NCI-H2081 (cell line): ENCODE measurements at places on chromosomes 6 and 20.

DNA sequence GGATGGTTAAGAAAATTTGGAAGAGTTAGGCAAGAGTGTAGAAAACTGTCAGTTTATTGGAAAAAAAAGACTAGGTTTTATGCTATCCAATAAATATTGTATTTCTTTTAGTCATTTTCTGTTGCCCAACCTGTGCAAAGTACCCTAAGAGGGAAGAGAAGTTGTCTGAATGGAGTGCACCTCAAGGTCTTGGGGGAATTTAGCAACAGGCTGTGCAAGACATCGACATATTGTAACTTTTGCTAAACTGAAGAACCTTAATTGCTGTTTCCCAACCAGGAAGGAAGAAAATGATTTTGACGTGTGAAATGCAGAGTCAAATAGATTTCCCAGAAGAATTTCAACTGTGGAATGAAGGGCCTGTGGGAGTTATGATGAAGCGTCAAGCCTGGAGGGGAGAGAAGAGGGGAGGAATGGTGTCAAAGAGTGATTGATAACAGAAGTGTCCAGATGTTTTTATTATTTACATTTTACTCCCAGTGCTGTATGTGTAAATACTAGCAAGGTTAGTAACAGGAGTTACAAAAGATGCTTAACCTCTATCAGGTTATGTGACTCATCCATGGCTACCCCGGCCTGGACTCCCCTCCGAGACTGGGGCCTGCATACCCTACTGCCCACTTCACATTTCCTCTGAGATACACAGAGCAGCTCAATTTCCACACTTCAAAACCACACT lies 246.8 kb downstream of the MYLK4 start:
- DNase-seq, result no peak

DNA sequence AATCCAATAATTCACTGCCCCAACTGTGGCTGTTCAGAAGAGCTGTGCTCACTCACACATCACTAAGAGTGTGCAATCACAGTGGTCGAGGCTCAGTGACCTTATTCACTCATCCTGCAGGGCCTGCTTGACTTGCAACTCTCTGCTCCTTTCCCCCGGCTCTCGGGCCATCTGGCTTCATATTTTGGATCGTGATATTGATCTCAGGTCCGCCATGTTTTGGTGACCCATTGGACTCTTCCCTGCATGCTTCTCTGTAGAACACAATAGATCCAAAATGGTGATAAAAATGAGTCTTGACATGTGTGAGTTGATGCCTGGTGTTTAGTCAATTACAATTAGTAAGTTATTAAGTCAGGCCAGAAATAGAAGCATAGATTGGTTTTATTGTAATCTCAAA lies 313.9 kb upstream of the SOX4 start:
- no peak for DNase-seq

- DNase-seq, result no peak
Measured at GRCh38 chr6:99471638-99472037, 43.6 kb downstream of the USP45 start.

DNA sequence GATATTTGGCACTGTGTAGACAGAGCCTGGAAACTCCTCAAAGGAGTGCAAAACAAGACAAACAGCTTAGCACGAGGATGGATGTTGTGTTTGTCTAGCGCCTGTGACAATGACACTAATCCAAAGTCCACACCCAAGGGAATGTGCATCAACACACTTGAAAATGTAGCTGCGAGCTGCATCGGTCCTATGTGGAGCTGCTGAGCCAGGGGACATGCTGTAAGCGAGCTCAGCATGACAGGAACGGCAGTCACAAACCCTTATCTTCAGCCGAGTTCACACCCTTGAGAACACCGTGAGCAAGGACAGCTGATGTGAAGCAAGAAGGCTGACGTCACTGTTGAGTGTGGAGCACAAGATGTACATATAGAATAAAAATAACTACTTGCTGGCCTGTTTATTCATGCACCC lies 684.3 kb downstream of the QKI start:
- no peak for DNase-seq

GRCh38 chr6:150299873-150300485 lies 68.8 kb upstream of the IYD start:
- no peak for DNase-seq

DNA sequence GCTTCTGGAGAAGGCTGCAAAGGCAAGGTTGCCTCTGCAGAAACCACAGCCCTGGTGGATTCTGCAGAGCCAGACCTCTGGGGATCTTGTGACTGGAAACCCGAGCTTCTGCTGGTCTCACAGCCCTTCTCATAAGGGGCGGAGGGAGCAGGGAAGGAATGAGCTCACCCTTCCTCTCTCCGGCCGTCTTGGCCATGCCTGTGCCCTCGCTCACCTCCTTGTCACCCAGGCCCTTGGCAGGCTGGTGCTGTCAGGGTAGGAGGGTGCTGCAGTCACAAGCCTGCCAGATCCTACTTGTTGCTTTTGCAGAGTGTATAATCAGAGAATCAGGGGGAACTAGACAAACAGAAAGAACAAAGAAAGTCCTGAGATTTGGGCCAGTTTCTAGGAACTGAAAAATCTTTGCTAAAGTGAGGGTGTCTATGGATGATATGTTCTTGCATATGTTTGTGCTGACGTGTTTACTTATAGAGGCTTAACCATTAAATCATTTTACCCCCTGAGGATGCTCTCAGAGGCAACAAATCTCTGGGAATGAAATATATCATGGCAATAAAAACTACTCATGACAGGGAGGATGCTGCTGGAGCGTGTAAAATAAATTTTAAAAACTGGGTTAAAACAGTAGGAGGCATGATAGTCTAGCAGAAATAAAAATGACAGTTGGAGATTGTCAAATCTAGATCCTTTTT lies 244.9 kb upstream of the SOX4 start:
- DNase-seq, result peak; percentile 42

GRCh38 chr6:47133230-47134000 lies 91.3 kb upstream of the ADGRF1 start:
- DNase-seq, result no peak

- no peak for DNase-seq
Measured at GRCh38 chr6:56387621-56388414, 140.4 kb upstream of the COL21A1 start.
